ENCODE measurements at places on chromosomes 16 and 17.

DNA sequence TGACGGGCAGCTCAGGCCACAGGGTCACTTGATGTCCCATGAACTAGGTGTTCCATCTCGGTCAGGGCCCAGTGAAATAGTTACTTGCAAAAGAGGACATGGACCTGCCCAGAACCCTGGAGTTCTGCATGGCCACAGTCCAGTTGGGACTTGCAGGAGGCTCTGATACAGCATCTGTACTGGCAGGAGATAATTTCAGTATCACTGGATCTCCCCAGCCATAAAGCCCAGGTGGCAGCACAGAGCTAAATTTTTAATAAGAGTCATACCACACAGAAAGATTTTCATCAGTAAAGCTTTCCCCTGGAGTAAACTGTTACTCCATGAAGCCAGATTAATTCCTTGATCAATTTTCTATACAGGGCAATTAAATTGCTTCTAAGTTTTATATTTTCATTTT, 18.0 kb upstream of the SLC16A5 start:
- no peak for DNase-seq

DNA sequence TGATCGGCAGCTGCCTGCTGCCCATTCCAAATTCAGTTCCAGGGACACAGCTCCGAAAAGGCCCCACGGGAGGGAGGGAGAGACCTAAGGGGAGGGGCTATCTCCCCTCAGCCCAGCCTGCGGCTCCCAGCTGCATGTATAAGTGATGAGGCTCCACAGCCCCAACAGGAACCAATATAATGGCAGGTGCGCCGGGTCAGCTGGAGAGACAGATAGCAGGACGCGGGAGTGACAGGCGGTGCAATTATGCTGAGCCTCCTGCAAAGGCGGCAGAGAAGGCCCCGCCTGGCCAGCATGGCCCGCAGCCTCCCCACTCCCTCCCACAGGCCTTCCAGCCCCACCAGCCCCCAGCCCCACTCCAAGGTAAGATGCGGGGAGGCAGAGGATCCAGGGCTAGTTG, 8.1 kb upstream of the C1QL1 start:
- DNase-seq = no peak

DNA sequence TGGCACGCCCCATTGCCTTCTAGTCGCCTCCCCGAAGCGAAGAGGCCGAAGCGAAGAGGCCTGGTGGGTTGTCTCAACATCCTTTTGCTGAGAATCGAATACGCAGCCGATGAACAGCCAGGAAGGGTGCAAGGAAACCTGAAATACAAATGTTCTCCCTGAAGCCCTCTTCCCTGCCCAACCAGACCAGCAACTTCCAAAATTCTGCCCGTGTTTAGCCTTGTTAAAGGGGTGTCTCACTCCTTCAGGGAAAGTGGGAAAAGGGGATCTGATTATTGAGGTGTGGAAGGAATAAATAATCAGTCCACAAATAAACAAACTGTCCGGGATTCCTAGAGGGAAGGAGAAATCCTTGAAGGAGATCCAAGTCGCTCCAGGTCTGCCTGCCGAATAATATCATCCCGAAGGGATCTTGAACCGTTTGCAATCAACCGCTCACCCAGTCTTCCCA, 1.4 kb upstream of the FOXC2 start:
- DNase-seq = no peak

GRCh38 chr16:84532855-84533486, 28.5 kb upstream of the MEAK7 start:
- no peak for DNase-seq

Data from stimulated activated CD8-positive, alpha-beta memory T cell treated with anti-CD3 and anti-CD28 coated beads, Interleukin-4, amount 100 ng/mL, for 24 hours (primary cell).